A549 treated with RU486 at 1 μM for 4 hours (cell line): ENCODE measurements at places on chromosomes 3 and 15. TPM values are rescaled to one million over a fixed set of nuclear protein-coding genes. Genes with fewer than 3 reads are reported as not detected.

The RFX7 gene
- 8.4 to 13.8 TPM (median 13.3 TPM) in 5 replicates for total RNA-seq

The JMJD7 gene
- total RNA-seq: 2.4 to 4.3 TPM (median 3.0 TPM) in 5 replicates

The CHRM5 gene
- not detected in 5 replicates for total RNA-seq

The PHLDB2 gene
- 13.4 to 25.9 TPM (median 25.2 TPM) in 5 replicates for total RNA-seq

The LARP6 gene
- 55.7 to 88.3 TPM (median 82.7 TPM) in 5 replicates for total RNA-seq

The ADGRG7 gene
- total RNA-seq: not detected in 5 replicates

The CEP152 gene
- total RNA-seq: 3.2 to 10.5 TPM (median 4.2 TPM) in 5 replicates

The HGD gene
- 15.0 to 18.9 TPM (median 15.9 TPM) in 5 replicates for total RNA-seq

The HIGD2B gene
- not detected in 5 replicates for total RNA-seq

The GP5 gene
- 0.03 TPM in 1 of 5 replicates, not detected in the others for total RNA-seq

The SEMA3G gene
- 0.07 to 0.09 TPM (median 0.08 TPM) in 4 of 5 replicates, not detected in the other for total RNA-seq

The DLEC1 gene
- total RNA-seq: 0.03 to 0.08 TPM in 2 of 5 replicates, not detected in the others

The AADACL2 gene
- not detected in 5 replicates for total RNA-seq

The COLQ gene
- 0.19 to 0.53 TPM (median 0.36 TPM) in 5 replicates for total RNA-seq

The SCAANT1 gene
- 1.2 TPM in 1 of 5 replicates, not detected in the others for total RNA-seq

The GRK7 gene
- 0.03 to 0.09 TPM in 2 of 5 replicates, not detected in the others for total RNA-seq

The DISP2 gene
- 0.62 to 2.5 TPM (median 1.2 TPM) in 5 replicates for total RNA-seq

The HACD2 gene
- 21.0 to 39.3 TPM (median 36.3 TPM) in 5 replicates for total RNA-seq

The CTXN2 gene
- total RNA-seq: 0.02 TPM in 1 of 5 replicates, not detected in the others

The CCDC33 gene
- 5.2 to 7.0 TPM (median 6.0 TPM) in 5 replicates for total RNA-seq

The VGLL3 gene
- 2.4 to 8.8 TPM (median 7.3 TPM) in 5 replicates for total RNA-seq

The DHX30 gene
- total RNA-seq: 37.5 to 48.3 TPM (median 47.4 TPM) in 5 replicates

The NAALADL2 gene
- 0.21 to 0.23 TPM in 2 of 5 replicates, not detected in the others for total RNA-seq

The MESP1 gene
- 2.1 to 6.8 TPM (median 6.1 TPM) in 5 replicates for total RNA-seq

The SUCLG2 gene
- 30.6 to 49.0 TPM (median 37.7 TPM) in 5 replicates for total RNA-seq

The SNAP23 gene
- total RNA-seq: 15.9 to 42.0 TPM (median 22.9 TPM) in 5 replicates

The MED12L gene
- 0.25 to 0.87 TPM (median 0.50 TPM) in 5 replicates for total RNA-seq

The ISL2 gene
- total RNA-seq: 2.8 to 4.7 TPM (median 4.0 TPM) in 5 replicates
